ENCODE measurements at places on chromosomes 11 and 22.

DNA sequence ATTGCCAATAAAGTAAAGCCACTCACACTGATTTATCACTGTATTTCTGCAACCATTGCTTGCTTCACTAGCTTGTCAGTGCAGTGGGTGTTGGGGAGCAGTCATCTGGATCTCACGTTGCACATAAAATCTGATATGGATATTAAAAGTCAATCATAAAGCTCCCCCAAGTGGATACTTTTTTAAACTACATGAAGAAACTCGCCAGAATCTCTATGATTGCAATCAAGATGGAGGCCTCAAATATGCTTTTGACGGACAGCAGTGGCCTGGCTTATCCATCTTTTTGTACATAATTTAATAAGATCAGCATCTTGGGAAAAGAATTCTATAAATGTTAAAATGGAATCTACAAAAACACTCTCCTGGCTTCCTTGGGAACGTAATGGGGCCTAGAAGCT, 137.7 kb downstream of the WT1 start:
- DNase-seq: no peak

- no peak for DNase-seq
Measured at GRCh38 chr11:103636232-103636631, 400.2 kb upstream of the DDI1 start.

DNA sequence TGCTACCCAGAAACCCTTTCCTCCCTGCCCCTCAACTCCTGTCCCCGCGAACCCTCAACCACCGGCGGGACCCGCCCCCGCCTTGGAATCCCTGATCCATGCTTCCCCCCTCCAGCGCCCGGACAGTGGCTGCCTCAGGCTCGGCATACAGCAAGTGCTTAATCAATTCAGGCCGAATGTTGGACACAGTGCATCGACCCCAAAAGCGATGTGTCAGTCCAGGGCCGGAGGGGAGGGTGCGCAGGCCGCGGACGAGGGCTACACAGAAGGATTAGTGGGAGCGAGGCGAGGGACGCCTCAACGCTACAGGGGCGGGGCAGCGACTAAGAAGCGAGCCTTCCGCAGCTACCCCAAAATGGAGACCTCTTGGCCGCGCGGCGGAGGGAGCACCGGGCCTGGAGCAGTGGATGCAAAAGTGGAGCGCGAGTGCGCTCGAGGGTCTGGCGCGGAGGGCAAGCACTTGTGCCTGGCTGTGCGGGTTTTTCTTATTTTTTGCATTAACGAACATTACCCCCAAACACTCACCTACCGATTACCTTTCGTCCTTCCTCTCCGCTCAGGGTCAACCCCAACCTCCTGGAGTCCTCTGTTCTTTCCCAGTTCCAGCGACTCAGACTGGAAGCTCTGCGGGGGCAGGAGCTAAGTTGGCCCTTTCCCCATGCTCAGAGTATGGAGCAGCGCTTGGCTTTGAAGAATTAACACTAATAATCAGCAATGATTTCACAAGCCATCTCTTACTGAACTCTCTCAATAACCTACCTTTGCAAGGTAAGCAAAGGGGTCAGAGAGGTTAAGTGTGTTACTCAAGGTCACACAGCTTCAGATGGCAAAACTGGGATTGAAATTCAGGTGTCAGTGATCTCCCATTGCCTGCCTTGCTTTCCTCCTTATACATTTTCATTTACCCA, 30.0 kb upstream of the WNT11 start:
- no peak for DNase-seq

DNA sequence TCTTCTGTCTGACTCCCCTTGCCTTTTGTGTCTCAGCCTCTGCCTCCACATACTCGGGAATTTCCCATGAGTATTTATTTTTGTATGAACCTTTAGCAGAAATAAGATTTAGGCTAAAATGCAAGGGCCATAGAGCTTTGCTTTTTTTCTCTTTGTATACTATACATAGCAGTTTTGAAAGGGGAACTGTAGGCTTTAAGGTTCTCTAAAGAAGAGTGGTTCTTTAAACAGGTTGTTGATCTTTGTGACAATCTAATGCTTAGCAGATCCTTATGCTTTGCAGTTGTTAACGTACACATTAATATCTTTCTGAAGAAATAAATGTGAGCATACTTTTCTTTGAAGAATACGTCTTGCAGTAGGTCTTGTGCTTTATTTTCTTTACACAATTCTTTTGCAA, 35.0 kb downstream of the TBCEL start:
- DNase-seq: no peak

- no peak for DNase-seq
Measured at GRCh38 chr22:18075101-18075719, 2.6 kb upstream of the PEX26 start.

DNA sequence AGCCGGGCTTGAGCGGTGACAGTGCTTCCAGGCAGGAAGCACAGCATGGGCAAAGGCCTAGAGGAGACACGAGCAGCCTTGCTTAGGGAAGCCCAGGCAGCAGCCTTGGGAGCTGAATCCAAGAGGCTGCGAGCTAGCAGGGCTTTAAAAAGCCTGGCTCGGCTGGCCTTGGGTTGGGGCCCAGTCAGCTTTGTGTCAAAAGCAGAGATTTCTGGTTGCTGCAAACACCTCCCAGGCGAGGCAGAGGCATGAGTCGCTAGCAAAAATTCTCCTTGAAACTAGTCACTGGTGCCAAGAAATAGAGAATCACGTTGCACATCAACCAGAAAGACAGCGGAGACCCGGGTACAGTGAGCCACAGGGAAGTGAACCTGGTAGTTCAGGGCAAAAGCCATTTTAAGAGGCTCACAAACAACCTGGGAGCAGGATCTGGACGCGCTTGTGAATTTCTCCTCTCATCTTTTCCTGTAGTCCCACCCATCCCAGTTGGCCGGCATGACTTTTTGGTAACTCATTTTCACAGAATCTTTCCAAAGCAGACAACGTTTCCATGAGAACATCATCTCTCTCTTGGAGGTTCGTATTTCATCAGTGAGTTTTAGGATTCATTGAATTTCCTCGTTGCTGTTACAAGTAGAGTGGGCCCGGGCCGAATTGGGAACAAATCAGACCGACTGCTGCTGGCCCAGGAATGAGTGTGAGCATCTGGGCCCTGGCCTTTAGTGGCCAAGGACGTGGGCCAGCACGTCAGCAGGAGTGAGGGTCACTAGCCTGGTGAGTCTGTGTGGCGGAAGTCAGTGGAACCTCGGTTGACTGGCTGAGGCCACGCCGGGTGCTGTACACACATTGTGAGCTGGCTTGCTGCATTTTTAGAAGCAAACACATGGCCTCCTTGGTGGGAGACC, 16.4 kb upstream of the FGF4 start:
- no peak for DNase-seq

GRCh38 chr11:61357233-61357893, 4.3 kb downstream of the CYB561A3 start:
- DNase-seq: no peak

- no peak for DNase-seq
Measured at GRCh38 chr11:2452321-2453012, 7.7 kb downstream of the KCNQ1 start.

GRCh38 chr22:45083659-45084305, 74.0 kb upstream of the PHF21B start:
- DNase-seq: peak; percentile 32

DNA sequence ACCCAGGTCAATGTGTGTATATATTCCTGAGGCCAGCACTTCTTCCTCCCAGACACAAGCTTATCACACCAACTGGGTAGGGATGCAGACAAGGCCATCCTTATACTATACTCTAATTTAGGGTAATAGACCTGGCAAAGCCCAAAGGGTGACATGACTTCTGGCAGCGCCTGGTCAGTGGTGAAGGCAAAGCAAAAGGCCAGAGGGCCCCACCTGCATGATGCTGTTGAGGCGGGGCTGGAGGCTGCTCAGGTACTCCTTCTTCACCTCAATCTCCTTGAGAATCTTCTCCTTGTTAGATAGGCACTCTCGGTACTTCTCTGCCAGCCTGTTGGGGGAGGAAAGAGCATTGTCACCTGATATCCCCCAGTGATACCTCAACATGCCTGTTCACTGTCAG, 17.1 kb downstream of the THOC5 start:
- no peak for DNase-seq

DNA sequence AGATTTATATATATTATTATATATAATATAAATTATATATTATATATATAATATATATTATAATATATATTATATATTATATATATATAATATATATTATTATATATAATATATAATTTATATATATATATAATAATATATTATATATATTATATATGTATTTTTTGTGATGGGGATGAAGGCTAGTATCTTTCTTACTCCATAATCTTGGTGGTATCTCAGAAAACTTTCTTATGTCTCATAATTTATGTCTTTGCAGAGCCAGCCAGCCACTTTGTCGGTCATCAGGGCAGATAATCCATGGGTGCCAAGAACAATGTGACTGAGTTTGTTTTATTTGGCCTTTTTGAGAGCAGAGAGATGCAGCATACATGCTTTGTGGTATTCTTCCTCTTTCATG, at the start of gene OR4S1:
Gene OR4S1, plus strand, starts transcription at position 301 of the 400 bp plus-strand sequence. Its CDS starts 0 bp downstream, at position 301.
- DNase-seq: no peak

DNA sequence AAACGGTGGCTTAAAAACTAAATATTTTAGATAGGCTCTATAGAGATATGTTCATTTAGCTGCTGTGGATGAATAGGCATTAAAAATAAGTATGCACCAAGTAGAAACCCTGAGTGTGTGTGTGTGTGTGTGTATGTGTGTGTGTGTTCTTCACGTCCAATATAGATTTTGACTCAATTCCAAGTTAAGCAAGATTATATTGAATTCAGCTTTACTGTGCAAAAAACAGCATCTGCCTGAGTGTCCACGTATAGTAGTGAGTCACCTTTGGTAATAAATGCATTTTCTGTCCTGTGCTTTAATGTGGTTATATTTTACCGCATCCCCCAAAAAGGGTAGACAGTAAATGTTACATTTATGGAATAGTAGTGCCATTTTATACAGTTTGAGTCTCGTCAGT, 71.2 kb downstream of the PDHX start:
- DNase-seq: no peak

GRCh38 chr11:104529906-104530305, 366.0 kb upstream of the PDGFD start:
- no peak for DNase-seq

- DNase-seq: no peak
Measured at GRCh38 chr11:7609521-7609920, 63.8 kb downstream of the CYB5R2 start.

- no peak for DNase-seq
Measured at GRCh38 chr11:10823152-10823579, 14.4 kb upstream of the EIF4G2 start.

GRCh38 chr11:1826552-1827094, 8.2 kb upstream of the SYT8 start:
- DNase-seq: no peak

GRCh38 chr22:49767355-49768062, 60.2 kb downstream of the BRD1 start:
- DNase-seq: no peak

Measured in stimulated activated CD4-positive, alpha-beta T cell treated with anti-CD3 and anti-CD28 coated beads, Interleukin-4, amount 100 ng/mL, for 48 hours (primary cell).